ENCODE measurements at places on chromosomes 11 and 22. TPM values are rescaled to one million over a fixed set of nuclear protein-coding genes. Genes with fewer than 3 reads are reported as not detected.

CENPM gene
- total RNA-seq: 75.9 TPM

OR56A1 gene
- total RNA-seq: not detected

RAPSN gene
- total RNA-seq: 0.23 TPM

GRCh38 chr11:104699981-104700380 is 198.3 kb downstream of the CASP12 start:
- no peak overlapping the region for H3K4me3 ChIP-seq
- no peak overlapping the region for H3K27ac ChIP-seq
- no peaks in the 10 kb centered on the region for H3K27me3 ChIP-seq

DNA sequence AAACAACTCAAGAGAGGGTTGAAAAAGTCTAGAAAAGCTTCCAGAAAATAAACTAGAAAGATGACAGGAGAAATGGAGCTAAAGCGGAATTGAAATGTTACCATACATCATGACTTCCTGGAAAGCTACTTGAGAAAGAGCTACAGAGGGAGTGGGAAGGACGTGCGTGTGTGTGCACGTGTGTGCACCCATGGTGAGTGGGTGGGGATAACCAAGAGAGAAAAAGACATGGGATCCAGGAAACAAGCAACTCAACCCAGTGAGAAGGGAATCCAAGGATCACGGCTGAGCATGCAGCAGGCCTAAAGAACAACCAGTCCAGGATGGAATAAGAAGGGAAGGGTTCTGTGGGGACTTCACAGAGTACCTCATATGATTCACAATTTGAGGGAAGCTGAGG is 21.6 kb downstream of the APOL1 start:
- H3K4me1 ChIP-seq: no peaks in the 10 kb centered on the region
- H3K27ac ChIP-seq: no peak overlapping the region
- no peaks in the 10 kb centered on the region for H3K27me3 ChIP-seq
- DNase-seq: no peak
- H3K4me3 ChIP-seq: no peak overlapping the region

DNA sequence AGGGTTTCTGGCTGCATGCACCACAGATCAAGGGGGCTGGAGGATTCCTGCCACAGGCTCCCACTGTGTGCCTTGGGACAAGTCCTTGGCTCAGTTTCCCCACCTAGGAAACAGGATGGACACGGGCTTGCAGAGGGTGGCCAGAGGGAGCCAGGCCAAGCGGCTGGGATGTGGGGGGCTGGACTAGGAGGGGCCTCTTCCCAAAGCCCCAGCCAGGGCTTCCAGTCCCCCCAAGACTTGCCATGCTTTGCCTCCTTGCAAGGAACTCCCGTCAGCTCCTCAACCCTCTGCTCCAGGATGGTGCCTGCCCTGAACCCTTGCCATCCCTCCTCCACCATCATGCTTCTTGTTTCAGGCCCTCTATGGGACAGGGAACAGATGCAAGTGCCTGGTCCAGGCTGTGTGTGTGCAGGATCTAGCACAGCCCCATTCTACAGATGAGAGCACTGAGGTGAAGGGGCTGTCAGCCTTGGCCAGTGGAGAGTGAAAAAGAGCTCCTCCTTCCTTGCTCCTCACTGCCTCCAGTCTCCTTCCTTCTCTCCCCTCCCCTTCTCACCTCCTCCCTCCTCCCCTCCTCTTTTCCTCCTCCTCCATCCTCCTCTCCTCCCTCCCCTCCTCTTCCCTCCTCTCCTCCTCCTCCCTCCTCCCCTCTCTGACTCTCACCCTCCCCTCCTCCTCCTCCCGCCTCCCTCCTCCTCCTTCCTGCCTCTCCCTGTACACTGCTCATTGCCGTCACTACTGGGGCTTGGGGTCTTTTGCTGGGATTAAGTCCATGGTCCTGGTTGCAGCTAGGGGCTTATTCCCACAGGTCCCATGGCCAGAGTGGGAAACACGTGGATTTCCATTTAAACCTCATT is 13.3 kb upstream of the FGF19 start:
- H3K4me3 ChIP-seq: no peak overlapping the region
- no peaks in the 10 kb centered on the region for H3K27me3 ChIP-seq
- no peak for DNase-seq
- H3K27ac ChIP-seq: no peak overlapping the region
- H3K36me3 ChIP-seq: no peaks in the 10 kb centered on the region
- no peaks in the 10 kb centered on the region for H3K4me1 ChIP-seq

DNA sequence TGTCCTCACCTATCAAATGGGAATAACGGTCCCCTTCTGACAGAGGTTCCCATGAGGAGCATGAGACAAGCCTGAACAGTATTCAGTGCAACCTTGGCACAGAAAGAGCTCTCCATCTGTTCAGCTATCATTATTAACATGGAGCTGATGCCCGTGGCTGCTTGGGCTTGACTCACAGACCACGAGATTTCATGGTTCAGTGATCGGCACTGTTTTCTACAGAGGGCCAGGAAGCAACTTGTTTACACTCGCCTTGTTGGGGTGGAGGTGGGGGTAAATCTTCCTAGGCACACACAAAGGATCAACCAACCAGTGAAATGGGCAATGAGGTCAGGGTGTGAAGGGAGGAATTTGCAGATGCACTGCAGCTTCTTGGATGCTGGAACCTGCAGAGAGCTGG is 88.2 kb downstream of the CWC15 start:
- DNase-seq: peak; percentile 96
- H3K27me3 ChIP-seq: no peaks in the 10 kb centered on the region
- no peak overlapping the region for H3K4me3 ChIP-seq
- H3K36me3 ChIP-seq: 0 out of 2 replicates have a peak, but pooled peaks cover 3% of the 10 kb centered on the region

DNA sequence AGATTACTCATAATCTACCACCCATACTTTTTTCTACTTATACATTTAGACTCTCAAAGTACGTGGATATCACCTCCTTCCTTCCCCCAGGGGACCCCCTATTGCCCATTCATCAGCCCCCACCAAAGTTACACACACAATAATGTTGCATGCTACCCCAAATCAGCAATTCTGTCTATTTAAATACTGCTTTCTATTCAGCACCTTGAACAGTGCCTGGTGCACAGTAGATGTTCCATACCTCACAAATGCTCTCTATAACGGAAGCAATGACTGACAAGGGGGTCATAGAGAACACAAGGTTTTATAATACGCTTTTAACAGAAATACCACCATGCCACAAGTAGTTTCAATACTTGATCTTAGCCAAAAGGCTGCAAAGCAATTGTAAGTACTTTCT is 370.7 kb downstream of the MIAT start:
- peaks cover 9% of the 10 kb centered on the region for H3K27me3 ChIP-seq
- no peak overlapping the region for H3K4me3 ChIP-seq
- no peak overlapping the region for H3K27ac ChIP-seq
- DNase-seq: no peak
- no peaks in the 10 kb centered on the region for H3K4me1 ChIP-seq

DNA sequence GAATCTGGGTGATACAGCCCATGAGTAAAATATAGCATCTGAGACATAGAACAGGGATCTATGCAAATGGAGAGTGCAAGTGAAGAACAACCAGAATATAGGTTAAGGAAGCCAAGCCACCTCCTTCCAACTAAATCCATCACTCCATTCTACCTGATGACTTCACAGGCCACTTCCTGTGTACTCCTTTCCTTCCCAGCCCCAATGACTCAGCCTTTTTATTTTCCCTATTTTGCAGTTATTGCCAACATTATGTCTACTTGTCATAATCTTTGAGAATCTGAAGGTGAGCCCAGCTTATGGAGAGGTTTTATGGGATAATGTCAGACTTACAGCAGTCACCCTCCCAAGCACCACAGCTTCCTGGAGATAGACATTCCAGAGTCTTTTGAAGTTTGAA is 1.4 kb upstream of the OR52M1 start:
- DNase-seq: peak; percentile 67
- 0 out of 2 replicates have a peak, but pooled peaks cover 5% of the 10 kb centered on the region for H3K27me3 ChIP-seq
- H3K36me3 ChIP-seq: no peaks in the 10 kb centered on the region
- H3K27ac ChIP-seq: peak overlapping the region; percentile 21

DNA sequence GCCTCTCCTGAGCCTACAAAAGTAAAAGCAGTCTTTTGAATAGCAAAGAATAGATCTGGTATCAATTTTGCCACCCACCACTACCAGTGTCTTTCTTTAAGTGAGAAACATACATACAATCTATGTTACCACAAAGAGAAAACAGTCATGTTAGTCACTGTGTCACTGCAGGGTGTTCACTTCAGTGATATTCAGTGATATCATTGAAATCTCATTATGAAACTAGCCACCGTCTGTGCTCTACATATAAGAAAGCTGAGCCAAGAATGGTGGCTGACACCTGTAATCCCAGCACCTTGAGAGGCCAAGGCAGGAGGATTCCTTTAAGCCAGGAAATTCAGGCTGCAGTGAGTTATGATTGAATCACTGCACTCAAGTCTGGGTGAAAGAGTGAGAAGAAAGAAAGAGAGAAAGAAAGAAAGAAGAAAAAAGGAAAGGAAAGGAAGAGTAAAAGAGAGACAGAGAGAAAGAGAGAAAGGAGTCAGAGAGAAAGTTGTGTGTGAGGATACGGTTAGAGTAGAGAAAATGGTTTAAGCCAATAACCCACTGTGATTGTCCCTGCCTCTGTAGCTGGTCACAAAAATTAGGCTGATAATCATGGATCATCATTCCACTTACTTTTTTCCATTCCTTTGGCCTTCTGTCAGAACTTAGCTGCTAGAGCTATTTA is 847.1 kb downstream of the FAM181B start:
- no peak for DNase-seq
- H3K36me3 ChIP-seq: no peaks in the 10 kb centered on the region
- H3K4me3 ChIP-seq: no peak overlapping the region
- H3K27ac ChIP-seq: no peak overlapping the region

DNA sequence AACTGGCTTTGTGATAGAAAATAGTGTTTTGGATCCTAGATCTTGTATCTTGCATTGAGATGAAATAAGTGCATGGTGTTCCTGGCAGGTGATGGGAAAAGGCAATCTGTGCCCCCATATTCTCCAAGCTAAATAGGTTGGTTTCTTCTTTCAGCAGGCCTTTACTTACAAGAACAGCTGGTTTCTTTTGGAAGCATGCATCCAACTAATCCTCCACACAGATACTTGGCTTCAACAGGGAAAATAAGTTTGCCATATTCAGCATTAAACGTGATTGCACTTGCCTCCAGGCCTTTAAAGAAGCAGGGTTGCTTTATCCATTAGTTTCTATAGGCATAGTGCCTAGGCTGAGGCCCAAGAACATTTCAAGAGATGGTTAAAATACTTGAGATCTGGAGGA is 59.9 kb downstream of the APIP start:
- no peaks in the 10 kb centered on the region for H3K27me3 ChIP-seq
- H3K27ac ChIP-seq: no peak overlapping the region
- no peaks in the 10 kb centered on the region for H3K36me3 ChIP-seq
- H3K4me3 ChIP-seq: no peak overlapping the region
- no peak for DNase-seq
- H3K4me1 ChIP-seq: peaks cover 24% of the 10 kb centered on the region

Measured in PC-3 (cell line).